Small intestine (tissue), 16 donors: ENCODE measurements at places on chromosomes 4 and X.

DNA sequence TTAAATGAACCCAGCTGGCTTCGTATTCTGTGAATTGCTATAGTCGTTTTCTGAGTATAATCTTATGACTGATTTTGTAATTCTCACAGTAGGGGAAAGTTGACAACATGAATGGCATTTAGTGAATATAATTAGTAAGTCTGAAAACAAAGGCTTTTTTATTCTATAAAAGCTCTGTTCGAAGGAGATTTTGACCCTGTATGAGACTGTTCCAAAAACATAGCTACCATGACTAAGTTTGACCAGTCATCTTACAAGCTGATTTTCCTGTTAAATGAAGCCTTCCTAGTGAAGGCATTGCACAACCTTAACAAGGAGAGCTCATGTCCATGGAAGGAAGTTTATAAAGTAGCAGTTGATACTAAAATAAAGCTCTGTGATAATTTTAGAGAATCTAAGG is 242.3 kb downstream of the RPA4 start:
- DNase-seq = no peak

GRCh38 chr4:48343551-48343950 is 2.2 kb downstream of the SLAIN2 start:
- no peak for DNase-seq

DNA sequence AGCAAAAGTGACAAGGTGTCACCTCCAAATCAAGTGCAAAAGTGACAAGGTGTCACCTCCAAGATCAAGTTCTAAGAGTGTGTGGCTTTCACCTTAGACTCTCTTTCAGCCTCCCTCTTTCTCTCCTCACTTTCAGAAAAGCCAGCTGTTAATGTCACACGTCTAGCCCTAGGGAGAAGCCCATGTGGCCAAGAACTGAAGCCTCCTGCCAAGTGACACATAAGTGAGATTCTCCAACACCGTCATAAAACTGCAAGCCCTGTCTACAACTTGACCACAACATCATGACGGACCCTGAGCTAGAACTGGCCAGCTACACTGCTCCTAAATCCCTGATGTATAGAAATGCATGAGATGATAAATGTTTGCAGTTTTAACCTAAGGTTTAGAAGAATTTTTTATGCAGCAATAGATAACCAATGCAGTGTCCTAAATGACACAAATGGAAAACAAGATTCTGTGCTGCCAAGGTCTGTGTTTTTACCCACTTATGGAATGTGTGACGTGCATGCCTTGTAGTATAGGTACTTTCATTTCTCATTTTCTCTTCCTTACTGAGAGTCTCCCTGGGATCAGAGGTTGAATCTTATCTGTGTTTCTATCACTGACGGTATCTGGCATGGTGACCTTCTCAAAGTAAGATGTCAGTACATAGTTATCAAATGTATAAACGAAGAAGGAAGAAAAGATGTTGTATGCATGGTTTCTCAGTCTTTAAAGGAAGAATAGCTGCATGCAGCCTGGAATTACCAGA is 25.0 kb downstream of the NLGN4X start:
- DNase-seq = no peak

GRCh38 chr4:41257906-41258305 is 1.2 kb downstream of the UCHL1 start:
- DNase-seq = no peak

DNA sequence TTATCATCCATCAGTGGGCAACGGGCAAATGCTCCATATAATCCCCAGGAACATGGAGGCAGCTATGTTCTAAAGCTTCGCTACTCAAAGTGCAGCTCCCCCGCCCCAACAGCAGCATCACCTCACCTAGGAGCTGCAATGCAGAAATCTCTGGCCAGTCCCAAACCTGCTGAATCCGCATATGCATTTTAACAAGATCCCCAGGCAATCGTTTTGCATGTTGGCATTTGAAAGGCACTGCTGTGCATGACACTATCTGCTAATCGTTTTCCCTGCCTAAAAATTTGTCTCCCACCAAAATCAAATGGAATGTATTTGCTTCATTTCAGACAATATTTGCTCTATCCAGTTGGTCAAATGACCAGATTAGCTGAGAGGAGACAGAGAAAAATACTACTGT is 15.2 kb downstream of the ADGRG2 start:
- DNase-seq = no peak

GRCh38 chr4:80336582-80336981 is 1.1 kb downstream of the CFAP299 start:
- peak; percentile 43 for DNase-seq

GRCh38 chr4:77854431-77855111 is 8.1 kb upstream of the MRPL1 start:
- peak; percentile 36 for DNase-seq

GRCh38 chr4:126018274-126018673 is 703.5 kb downstream of the FAT4 start:
- DNase-seq = no peak

- no peak for DNase-seq
Observed at GRCh38 chr4:15250021-15250441, 177.8 kb upstream of the C1QTNF7 start.

- no peak for DNase-seq
Observed at GRCh38 chr4:41375561-41375960, 118.8 kb downstream of the UCHL1 start.

GRCh38 chr4:20576861-20577260 is 123.4 kb upstream of the PACRGL start:
- no peak for DNase-seq

DNA sequence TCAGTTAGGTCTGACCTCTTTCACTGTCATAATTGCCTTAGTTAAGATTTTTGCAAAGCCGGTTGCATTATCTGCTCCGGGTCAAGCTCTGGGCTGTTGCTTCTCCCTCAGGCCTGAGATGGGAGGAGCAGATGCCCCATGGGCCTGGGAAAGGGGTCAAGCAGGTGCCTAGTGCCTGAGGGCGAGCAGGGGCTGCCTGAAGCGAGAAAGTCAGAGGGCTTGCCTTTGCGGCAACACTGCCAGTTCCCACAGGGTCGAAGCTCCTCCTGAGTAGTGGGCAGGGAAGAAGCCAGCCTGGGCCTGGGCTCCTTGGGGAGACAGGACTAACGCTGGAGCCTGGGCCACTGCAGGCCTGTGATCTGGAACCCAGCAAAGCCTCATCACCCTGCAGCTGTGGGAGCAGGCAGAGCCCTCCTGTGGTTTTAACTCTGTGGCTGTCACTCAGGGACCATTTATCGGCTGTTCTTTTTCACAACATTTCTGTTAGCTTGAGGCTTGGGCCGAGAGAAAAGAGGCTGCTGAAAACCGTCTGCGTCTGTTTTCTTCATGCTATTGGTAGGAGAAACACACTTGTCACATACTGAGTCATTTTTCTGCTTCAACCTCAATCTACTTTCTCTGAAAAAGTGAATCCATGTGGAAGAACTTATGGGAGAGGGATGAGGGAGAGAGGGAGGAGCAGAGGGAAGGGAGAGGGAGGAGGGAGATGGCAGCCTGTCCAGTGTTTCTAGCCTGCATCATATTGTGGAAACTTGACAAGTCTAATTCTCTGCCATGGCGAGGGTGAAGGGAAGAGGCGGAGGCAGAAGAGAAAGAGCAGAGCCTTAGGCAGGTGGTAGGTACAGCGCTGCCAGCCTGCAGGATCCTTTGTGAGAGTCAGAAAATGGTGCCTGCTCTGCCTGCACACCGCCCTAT is 68.4 kb downstream of the RHOH start:
- peak; percentile 45 for DNase-seq

- no peak for DNase-seq
Observed at GRCh38 chrX:100750883-100751282, 19.0 kb upstream of the SYTL4 start.

- DNase-seq = no peak
Observed at GRCh38 chr4:81758574-81759264, 287.0 kb upstream of the RASGEF1B start.

- no peak for DNase-seq
Observed at GRCh38 chrX:119667111-119667878, 25.7 kb downstream of the SEPTIN6 start.

GRCh38 chrX:134528960-134529359 is 69.0 kb downstream of the HPRT1 start:
- peak; percentile 40 for DNase-seq

DNA sequence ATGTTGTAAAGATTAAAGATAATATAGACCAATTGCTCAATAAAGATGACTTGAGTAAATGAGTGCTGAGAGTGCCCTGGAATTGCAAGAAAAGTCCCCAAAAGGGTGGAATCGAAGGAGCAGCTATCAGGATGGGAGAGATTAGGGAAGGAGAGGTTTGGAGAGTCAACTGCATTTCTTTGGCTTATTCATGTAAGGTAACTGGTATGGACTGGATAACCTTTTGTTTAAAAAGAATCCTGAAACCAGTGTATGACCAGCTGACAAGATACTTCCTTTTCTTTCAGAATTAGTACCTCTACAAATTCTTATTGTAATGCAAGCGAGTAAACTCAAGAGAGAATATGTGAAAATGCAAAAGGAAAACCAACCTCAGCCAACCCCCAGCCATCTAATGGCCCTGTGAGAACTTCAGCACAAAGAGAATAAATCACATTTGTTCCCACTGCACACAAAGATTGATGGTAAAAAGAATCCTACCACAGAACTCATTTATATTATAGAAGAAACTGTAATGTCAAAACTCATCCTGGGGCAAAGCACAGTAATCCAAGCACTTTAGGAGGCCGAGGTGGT is 24.5 kb upstream of the SPP1 start:
- DNase-seq = no peak

- DNase-seq = no peak
Observed at GRCh38 chrX:56788717-56789122, 59.7 kb downstream of the NBDY start.

GRCh38 chrX:10555846-10556245 is 64.5 kb downstream of the MID1 start:
- DNase-seq = no peak

- DNase-seq = no peak
Observed at GRCh38 chr4:11698033-11698432, 269.3 kb upstream of the HS3ST1 start.

GRCh38 chr4:124722071-124722470 is 9.5 kb upstream of the ANKRD50 start:
- DNase-seq = no peak

GRCh38 chr4:127829014-127829413 is 46.9 kb downstream of the HSPA4L start:
- DNase-seq = no peak

- DNase-seq = no peak
Observed at GRCh38 chr4:180640193-180640592, 1603.0 kb upstream of the TENM3 start.

DNA sequence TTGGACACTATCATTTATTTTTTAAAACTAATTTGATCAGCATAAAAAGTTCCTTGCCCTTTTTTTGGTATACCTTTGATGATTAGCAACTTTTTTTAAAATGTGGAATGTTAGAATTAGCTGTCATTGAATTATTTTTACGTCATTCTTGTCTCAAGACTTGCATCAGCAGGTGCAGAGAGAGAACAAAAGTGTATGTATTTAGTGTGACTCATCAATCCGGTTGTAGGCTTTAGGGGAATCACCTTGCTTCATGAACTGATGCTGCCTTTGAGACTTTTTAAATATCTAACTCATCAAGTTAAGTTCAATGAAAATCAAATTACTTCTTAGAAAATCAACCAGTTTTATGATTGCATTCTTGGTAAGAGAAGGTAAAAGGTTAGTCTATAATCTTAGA is 125.1 kb downstream of the ARX start:
- peak; percentile 25 for DNase-seq

- no peak for DNase-seq
Observed at GRCh38 chr4:89056292-89056952, 563 bp downstream of the FAM13A start.

GRCh38 chrX:19122641-19123009 is 357 bp upstream of the ADGRG2 start:
- no peak for DNase-seq

- DNase-seq = no peak
Observed at GRCh38 chr4:127188847-127189246, 443.9 kb upstream of the INTU start.

- no peak for DNase-seq
Observed at GRCh38 chr4:54967289-54967688, 158.1 kb downstream of the KDR start.

DNA sequence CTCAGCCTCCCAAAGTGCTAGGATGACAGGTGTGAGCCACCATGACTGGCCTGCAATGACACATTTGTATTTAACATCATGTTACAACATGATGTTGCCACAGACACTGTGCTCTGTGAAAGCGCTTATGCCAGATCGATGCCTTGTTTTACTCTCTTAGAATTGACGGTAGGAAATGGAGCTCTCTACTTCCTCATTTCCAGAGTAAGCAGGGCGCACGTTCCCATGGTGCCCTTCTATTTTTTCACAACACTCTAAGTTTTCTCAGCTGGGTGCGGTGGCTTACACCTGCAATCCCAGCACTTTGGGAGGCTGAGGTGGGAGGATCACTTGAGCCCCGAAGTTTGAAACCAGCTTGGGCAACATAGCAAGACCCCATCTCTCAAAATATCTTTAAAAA is 60.7 kb upstream of the DHRSX start:
- no peak for DNase-seq

DNA sequence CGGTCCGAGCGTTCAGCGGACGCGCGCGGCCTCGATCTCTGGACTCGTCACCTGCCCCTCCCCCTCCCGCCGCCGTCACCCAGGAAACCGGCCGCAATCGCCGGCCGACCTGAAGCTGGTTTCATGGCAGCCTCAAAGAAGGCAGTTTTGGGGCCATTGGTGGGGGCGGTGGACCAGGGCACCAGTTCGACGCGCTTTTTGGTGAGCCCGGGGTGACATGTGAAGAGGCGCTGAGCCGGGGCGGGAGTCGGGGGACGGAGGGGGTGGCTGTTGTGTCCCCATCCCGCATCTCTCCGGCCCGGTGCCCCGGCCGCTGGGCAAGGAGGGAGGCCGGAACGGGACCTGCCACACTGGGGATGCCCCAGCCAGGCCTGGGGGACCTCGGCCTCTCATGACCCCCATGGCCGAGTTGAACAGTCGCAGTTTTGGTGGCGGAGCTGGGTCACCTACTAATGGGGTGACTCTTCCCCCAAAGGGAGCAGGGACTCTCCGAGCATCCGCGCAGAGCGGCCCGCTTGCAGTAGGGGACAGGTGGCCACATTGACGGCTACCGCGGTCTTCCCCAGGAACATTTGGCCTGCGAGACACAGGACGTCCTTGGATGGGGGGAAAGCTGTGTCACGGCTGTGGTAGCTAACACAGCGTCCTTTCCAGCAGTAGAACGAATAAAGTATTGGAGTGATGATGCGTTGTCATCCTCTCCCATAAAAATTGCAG is at the start of gene GK:
GK (plus strand) TSS at position 9 of the 717 bp plus-strand sequence; CDS start at position 124, 115 bp downstream.
- peak; percentile 55 for DNase-seq

- peak; percentile 46 for DNase-seq
Observed at GRCh38 chr4:67549123-67549522, 3.8 kb upstream of the CENPC start.

DNA sequence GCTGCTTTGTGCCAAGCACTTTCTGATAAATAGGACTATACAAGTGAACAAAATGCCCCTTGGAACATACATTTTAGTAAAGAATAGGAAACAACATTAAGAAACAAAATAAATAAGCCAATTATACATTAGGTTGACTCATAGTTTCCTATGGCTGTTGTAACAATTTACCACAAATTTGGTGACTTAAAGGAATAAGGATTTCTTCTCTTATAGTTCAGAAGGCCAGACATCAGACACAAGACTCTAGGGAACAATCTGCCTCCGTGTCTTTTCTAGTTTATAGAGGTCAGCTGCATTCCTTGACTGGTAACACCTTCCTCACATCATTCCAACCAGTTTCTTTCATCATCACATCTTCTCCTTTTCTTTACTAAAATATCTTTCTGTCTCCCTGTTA is 235.9 kb upstream of the PCDH18 start:
- DNase-seq = no peak

- DNase-seq = no peak
Observed at GRCh38 chr4:39855909-39856512, 121.7 kb downstream of the PDS5A start.

- no peak for DNase-seq
Observed at GRCh38 chr4:188175288-188175687, 36.0 kb downstream of the TRIML1 start.
